ENCODE measurements at places on chromosomes 11 and 22.

DNA sequence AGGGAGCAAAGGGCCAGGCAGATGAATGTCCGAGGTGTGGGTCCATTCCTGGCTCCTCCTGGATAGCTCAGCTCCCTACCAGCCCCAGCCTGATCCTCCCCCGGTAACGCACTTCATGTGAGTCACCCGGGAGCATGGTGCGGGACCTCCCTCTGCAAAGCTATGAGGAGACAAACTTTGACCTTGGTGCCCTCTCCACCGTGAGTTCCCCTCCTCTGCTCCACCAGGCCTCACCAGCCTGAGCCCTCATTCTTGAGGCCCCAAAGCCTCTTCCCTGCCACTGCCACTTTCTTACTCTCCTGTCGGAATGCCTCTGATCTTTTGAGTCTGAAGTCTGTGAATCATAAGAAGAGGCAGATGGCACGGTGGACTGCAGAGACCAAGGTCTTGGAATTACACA is 37.4 kb upstream of the CD82 start:
- DNase-seq, result no peak

DNA sequence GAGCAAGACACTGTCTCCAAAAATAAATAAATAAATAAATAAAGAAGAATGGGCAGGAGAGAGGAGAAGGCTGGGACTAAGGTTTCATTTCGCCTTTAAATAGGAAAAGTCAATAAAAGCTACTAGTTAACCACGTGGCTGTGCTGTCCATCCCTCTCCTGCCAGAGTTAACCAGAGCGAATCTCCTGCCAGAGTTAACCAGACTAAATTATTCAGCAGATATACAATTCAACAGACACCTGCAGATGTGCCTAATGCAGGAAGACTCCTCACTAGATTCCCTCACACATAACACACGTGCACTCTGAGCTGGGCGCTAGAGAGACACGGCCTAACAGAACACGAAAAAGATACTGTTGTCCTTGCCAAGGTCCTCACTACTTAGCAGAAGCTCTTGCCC is 156.1 kb downstream of the IGLL1 start:
- DNase-seq, result no peak

GRCh38 chr22:36369922-36370791 is 17.6 kb downstream of the MYH9 start:
- no peak for DNase-seq

GRCh38 chr22:32660292-32660691 is 141.2 kb upstream of the TIMP3 start:
- peak; percentile 52 for DNase-seq

GRCh38 chr11:122046846-122047245 is 69.2 kb downstream of the BLID start:
- DNase-seq, result no peak

DNA sequence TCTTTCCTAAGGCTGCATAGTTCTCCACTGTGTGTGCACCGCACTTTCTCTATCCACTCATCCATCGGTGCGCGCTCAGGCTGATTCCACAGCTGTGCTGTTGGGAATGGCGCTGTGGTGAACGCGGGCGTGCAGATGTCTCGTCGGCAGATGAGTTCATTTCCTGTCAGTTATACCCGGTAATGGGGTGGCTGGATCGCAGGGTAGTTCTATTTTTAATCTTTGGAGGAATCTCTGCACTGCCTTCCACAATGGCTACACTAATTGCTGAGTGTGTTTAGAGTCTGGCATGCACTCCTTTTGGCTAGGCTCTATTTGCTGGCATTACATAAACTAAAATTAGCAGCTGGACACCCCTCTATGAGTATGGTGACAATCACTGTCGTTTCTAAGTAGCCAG is 27.9 kb upstream of the KRTAP5-7 start:
- DNase-seq, result no peak

DNA sequence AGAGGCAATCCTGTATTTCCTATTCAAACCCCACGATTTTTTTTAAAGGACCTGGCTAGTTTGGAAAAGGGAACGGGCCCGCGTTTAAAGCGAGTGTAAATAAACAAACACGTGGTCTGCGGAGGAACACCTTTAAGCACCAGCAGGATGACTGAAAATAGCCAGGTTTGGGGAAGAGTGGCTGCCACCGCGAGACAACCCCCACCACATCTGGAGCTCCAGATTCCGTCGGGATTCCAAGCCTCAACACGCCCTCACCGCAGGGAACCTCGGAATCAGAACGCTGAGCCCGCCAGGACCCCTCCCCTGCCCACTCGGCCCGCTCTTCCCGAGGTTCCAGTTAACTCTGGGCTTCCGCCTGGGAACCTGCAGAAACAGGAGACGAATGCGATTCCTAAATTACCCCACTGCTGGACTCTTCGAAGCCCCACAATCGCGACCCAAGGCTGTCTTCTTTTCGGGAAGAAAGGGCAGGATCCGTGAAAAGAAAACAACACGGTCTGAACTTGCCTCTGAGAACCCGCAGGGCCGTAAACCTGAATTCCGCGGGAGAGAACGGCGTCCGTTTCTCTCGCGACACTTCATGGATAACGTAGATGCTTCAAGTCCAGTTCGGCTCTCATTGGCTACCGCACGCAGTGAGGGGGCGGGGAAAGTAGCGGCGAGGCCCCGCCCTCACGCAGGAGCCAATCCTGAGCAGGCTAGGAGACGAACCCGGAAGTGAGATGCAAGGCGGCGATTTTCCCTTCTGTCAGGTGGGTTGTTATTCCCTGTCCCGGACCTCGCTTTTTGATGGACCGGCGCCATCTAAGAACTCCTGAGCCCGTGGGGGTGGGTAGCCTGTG is at the start of the genes ANKRD49 and MRE11:
Gene ANKRD49 (plus strand): TSS at position 704 of the 845 bp plus-strand sequence. CDS start 2,710 bp downstream, outside the sequence.
Gene MRE11 (minus strand): TSS at position 564 of the 845 bp plus-strand sequence. CDS start 1,043 bp downstream, outside the sequence.
- peak; percentile 91 for DNase-seq

DNA sequence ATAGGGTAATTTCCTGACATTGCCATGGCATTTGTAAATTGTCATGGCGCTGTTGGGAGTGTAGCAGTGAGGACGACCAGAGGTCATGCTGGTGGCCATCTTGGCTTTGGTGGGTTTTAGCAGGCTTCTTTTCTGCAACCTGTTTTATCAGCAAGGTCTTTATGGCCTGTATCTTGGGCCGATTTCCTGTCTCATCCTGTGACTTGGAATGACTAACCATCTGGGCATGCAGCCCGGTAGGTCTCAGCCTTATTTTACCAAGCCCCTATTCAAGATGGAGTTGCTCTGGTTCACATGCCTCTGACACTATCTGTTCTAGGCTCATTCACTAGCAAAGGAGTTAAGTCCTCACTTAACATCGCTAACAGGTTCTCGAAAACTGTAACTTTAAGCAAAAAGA is 1374.2 kb downstream of the FAM181B start:
- no peak for DNase-seq

- no peak for DNase-seq
Observed at GRCh38 chr22:17767233-17768065, 6.8 kb downstream of the BID start.

- no peak for DNase-seq
Observed at GRCh38 chr11:128544471-128545051, 42.8 kb downstream of the ETS1 start.

- no peak for DNase-seq
Observed at GRCh38 chr11:7892059-7892699, 38.9 kb downstream of the OR10A6 start.

- DNase-seq, result no peak
Observed at GRCh38 chr11:17915500-17916143, 97.2 kb downstream of the SERGEF start.

DNA sequence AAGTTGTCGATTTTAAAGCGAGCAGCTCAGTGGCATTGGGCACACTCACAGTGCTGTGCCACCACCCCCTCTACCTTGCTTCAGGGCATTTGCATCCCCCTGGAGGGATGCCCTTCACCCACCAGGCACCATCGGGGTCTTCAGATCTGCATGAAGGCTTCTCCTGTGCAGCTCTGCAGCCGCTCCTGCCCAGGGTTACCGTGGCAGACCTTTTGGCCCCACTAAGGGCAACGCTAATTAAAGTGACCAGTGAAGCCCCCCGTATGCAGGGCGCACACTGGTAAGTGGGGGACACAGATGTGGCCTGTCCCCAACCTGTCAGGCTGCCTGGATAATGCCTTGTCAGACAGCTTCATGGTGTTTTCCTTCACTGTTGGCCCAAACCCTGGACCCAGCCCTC is 1117.7 kb downstream of the BRD1 start:
- no peak for DNase-seq

- DNase-seq, result no peak
Observed at GRCh38 chr11:74417860-74418508, 19.8 kb upstream of the PGM2L1 start.

GRCh38 chr22:20324139-20324516 is 4.3 kb upstream of the DGCR6L start:
- no peak for DNase-seq

- no peak for DNase-seq
Observed at GRCh38 chr11:1871531-1871930, 18.6 kb downstream of the LSP1 start.

DNA sequence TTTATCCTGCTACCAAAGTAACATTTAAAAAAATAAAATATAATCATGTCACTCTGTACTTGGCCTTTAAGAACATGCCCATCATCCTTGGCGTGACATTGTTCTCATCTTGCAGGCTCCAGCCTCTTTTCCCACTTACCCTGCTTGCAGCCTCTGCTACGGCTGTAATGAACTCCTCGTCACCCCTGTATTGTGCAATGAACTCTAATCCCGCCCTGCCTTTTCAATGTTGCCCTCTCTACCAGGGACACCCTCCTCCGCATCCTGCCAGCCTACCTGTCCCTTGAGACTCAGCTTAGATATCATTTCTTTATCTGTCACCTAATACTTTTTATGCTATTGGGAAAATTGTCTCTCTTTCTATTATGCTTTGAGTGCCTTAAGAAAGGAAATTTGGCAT is 12.6 kb upstream of the MMP20 start:
- DNase-seq, result no peak

GRCh38 chr11:57482782-57483561 is 22.6 kb downstream of the RTN4RL2 start:
- peak; percentile 73 for DNase-seq

DNA sequence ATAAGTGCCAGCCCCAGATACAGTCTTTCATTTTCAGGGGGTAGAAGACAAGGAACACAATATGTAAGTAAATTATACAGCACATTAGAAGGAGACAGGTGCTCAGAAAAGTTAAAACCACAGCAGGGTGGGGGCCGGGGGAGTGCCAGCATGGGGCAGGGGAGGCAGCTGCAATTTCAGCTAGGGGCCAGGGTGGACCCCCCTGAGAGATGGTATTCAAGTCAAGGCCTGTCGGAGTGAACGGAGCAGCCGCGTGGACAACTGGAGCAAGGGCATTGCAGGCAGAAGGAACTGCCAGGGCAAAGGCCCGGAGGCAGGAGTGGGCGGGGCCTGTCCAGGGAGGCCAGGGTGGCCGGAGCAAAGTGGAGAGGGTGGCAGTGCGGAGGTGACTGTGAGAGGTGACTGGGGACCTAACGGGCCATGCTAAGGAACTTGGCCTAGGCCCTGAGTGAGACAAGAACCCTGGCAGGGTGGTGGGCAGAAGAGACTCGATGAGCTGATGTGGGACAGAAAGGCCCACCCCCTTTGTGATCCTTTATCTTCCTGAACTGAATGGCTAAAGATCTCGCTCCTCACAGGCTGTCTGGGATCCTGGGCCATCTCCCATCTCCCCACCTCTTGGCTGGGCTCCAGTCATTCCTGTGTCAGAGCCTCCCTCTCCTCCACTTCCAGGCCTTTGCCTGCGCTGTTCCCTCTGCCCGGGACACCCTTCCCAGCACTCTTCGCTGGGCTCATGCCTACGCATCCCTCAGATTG is 22.4 kb upstream of the FLRT1 start:
- no peak for DNase-seq

DNA sequence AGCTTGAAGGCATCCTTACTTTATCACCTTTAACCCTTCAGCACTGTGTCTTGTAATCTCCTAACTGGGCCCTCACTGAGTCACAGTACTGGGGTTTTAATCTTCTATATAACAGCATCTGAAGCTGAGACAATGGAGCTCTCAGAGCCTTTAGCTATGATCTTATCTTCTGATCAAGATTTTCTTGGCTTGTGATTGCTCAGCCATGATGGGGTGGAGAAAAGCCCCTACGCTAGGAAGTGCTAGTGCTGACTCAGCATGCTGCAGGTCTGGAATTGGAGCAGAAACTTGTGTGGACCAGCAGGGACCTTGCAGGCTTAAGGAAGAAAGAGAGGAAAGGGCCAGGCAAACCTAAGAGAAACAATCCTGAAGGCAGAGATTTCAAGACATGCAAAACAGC is 71.7 kb upstream of the EED start:
- DNase-seq, result no peak

- DNase-seq, result no peak
Observed at GRCh38 chr11:7528514-7529049, 14.8 kb downstream of the PPFIBP2 start.

- DNase-seq, result peak; percentile 75
Observed at GRCh38 chr11:62081378-62082291, 42.2 kb upstream of the INCENP start.

DNA sequence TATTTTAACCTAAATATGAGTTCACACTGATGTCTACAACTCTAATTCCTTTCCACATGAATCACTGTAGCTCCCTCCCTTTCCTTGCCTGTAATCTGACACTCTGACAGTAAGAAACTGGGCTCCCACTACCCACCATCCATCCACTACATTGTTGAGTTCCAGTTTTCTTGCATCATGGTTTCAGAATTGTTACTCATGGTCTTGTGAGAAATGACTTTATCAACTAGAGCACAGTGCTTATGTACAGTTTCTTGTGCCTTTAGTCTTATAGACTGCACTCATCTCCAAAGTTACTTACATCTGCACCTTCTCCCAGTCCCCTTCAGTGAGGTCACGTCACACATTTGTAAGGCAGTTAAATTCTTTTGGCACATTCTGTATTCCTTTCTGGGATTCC is 78.6 kb downstream of the RTL6 start:
- no peak for DNase-seq

GRCh38 chr11:15430381-15430780 is 315.7 kb downstream of the INSC start:
- no peak for DNase-seq

GRCh38 chr22:19802001-19802893 is 41.7 kb downstream of the TBX1 start:
- DNase-seq, result no peak

- DNase-seq, result no peak
Observed at GRCh38 chr22:34866495-34867131, 199.3 kb upstream of the ISX start.

GRCh38 chr11:36471577-36471976 is 38.5 kb downstream of the TRAF6 start:
- DNase-seq, result no peak

DNA sequence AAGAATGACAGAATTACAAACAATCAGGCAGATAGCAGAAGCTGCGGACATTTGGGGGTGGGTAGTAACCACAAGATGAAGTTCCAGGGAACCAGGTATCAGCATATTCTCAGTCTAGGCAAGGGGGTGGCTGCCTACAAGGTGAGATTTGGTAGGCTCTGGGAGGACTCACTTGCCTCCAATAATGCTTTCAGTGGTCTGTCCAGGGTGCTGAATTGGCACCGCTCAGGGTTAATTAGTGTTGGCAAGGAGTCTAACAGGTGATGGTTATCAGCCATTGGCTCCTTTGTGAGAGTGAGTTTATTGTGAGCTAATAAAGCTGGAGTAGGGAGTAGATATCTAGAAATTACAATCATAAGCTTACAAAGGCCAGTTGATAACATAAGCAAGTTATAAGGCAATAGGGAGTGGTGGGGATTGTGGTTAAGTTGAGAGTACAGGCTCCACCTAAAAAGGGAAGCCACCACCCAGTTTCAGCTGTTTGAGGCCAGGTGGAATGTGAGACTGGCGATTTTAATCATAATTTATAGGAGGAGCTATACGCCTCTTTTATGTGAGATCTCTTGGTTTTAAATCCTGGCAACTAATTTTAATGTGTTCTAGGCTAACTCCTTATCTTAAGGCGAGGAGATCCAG is 320.5 kb downstream of the MIAT start:
- DNase-seq, result no peak

- no peak for DNase-seq
Observed at GRCh38 chr22:48782811-48783511, 1044.7 kb downstream of the BRD1 start.
